ENCODE measurements at places on chromosomes 13 and 19.

DNA sequence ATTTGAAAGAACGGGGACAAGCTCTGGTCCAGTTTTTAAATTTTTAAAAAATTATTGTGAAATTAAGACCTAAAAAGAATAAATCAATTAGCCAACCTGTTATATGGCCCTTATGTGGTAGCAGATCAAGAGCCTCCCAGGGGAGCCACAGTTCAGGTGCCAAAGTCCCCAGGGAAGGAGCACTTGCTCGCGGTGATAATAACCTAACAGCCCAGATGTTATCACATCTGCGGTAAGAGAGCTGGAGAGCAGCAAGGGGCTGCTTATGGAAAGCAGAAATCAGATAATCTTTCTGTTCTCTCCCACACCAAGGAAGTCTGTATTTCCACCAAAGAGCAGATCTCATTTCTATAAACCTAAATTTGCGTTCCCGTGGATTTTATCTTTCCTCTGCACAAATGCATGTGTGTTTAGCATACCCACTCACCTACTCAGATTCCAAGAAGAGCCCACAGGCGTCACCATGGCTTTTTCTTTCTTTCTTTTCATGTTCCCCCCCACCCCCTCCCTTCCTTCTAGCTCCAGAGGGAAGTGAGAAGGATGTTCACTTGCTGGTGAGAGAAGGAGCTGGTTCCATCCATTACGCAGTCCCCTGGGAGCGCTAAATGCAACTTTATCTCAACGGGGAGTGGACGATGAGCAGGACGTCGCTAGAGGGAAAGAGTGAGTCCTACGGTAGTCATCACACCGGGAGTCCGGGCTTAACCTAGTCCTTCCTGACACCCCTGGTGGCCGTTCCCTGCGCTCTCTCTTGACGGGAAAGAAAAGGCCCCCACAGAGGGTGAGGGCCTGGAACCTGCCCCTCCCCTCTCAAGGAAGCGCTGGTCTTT, 1.6 kb upstream of the POU4F1 start:
- DNase-seq = no peak

GRCh38 chr13:94115054-94115453, 364.4 kb downstream of the DCT start:
- no peak for DNase-seq

DNA sequence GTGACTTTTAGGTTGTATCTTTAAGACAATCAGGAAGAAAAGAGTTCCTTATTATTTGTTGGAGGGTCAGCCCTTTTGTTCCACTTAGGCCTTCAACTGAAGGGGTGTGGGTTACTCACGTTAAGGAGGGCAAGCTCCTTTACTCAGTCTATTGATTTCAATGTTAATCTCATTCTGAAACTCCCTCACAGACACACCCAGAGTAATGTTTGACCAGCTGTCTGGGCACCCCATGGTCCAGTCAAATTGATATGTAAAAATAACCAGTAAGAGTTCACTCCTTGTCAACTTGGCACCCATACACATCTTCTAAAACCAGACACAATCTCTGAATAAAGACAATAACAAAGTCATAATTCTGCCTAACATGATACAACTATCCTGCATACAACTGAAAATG, 292.9 kb downstream of the KLF5 start:
- no peak for DNase-seq

- no peak for DNase-seq
Observed at GRCh38 chr19:18833141-18833476, 1.4 kb downstream of the UPF1 start.

- DNase-seq = no peak
Observed at GRCh38 chr13:63481334-63481733, 2065.7 kb upstream of the PCDH20 start.

DNA sequence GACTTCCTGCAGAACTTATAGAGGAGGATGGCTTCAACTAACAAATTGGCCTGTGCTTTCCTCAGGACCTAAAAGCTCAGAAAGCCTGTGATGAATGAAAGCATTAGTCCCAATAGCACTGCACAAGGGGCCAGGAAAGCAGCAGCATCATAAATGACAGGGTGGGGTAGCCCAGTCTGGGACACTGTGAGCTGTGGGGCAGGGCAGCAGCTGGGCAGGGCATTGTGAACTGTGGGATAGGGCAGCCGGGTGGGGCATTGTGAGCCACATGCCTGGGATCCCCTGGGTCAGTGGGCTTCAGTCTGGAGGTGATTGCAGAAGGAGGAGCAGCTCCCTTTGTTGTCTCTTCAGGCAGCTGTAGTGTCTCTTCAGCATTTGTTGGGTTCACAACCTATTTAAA, 1276.8 kb downstream of the UQCRFS1 start:
- DNase-seq = no peak

DNA sequence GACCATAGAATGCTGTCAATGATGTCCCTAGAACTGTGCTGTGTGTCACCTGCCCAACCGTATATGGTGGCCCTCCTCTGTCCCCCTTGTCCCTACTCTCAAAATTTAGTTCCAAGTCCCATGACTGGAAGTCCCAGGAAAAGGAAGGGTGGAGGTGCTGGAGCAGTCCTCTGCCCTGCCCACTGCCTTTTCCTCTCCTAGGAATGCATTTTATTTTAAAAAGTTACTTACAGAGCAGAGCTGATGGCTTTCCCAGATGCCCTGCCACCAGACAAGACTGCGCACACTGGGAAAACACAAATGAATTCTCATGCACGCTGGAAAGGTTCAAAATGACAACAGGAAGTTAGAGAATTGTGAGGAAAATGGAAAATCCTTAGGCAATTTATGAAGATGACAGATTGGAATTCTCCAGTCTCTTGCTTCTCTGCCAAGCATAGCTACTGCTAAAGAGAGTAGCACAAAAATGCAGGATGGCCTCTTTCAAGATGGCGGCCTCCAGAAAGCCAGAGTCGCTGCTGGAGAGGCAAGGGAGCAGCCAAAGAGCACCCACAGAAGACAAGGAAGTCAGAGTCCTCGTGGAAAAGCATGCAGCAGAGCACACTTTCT, 117.1 kb upstream of the TSC22D1 start:
- no peak for DNase-seq

- peak; percentile 82 for DNase-seq
Observed at GRCh38 chr19:10259162-10259905, 7.3 kb downstream of the MRPL4 start.

Data from HAP-1 (cell line).